ENCODE measurements at places on chromosomes 7 and 10.

DNA sequence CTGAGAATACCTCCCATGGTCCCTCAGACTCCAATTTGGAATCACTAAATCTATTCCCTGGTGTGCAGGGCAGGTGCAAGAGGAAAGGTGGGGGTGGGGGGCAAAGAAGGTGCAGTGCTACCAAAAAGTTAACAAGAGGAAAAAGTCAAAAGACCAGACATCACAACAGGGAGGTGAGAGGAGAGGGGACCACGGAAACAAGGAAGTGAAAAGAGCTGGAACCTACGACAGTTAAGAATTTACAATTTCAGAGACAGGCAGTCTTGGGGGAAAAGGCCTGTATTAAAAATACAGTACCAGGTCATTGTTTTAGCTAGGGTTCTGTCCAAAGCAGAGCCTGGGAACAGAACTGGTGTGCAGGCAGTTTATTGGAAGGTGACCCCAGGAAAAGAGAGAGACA, 14.6 kb downstream of the ITGB1 start:
- DNase-seq, result no peak

DNA sequence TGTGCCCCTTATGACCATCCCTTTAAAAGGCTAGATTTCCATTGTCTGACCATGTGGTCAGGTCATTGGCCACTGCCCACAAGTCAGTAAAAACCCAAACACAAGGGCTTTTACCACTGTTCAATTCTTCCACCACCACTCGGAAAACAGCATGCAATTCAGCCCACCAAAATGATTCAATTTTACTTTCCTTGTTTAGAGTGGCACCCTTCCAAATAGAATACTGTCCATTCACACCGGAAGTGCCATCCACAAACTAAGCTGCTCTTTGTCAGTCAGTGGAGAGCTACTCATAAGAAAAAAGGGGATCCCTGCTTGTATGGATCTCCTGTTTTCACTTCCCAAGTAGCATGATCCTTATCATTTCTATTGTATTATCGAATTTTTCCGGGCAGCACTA, 350.7 kb upstream of the MBL2 start:
- no peak for DNase-seq

GRCh38 chr7:126493801-126494200, 758.9 kb downstream of the GRM8 start:
- no peak for DNase-seq

DNA sequence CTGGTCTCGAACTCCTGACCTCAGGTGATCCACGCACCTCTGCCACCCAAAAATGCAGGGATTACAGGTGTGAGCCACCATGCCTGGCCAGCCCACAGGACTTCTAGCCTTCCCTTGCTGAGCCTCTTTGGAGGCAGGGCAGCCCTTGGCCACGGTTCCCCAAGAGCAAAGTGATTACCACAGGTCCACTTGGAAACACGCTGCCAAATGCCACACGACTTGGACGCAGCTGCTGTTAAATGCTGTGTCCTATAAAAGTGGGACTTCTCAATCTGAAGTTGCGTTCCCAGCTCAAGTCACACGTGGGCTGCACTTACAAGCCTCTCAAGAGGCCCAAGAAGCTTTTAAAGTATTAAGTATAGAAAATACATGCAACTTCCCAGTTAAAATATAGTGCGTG, 30.1 kb downstream of the CTBP2 start:
- no peak for DNase-seq
